ENCODE measurements at places on chromosomes 7 and 10.

GRCh38 chr7:139603896-139604295 is 80.4 kb downstream of the CLEC2L start:
- DNase-seq = no peak

DNA sequence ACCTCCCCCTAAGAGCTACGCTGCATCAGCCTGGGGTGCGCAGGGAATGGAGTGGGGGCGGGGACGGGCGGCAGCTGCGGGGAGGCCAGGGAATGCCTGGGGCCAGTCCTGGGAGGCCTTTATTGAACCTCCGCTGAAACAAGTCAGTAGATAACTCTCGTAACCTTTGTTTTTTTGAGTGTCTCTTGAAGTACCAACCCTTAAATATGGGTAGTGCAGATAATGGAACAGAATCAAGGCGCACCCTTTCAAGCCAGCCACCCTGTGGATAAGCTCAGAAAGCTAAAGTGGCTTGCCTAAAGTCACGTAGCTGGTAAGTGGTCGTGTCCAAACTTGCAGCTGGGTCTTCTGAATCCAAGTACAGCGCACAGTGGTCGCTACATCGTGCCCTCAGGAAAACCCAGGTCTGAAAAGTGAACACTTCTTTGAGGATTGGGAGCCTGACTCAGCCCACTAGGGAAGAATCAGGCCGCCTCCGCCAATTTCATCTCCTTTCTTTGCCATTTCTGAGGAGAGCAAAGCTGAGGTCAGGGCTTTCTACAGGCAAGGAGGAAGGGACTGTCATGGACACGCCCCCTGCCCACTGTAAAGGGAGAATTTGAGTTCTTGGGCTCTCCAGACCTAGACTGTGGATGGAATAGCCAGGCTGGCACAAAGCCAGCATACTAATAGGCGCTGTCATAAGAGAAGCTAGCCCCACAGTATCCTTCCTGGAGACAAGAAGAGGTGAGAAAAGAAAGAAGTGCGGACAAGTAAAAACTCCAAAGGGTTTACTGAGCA is 3.2 kb upstream of the EGR2 start:
- no peak for DNase-seq

GRCh38 chr7:116340201-116340847 is 130.0 kb downstream of the TES start:
- DNase-seq = no peak

GRCh38 chr10:88038268-88038667 is 174.8 kb downstream of the PTEN start:
- DNase-seq = peak; percentile 92

GRCh38 chr7:85600395-85600794 is 413.5 kb upstream of the SEMA3D start:
- DNase-seq = peak; percentile 13

GRCh38 chr7:83947260-83947659 is 247.3 kb downstream of the SEMA3A start:
- peak; percentile 6 for DNase-seq

DNA sequence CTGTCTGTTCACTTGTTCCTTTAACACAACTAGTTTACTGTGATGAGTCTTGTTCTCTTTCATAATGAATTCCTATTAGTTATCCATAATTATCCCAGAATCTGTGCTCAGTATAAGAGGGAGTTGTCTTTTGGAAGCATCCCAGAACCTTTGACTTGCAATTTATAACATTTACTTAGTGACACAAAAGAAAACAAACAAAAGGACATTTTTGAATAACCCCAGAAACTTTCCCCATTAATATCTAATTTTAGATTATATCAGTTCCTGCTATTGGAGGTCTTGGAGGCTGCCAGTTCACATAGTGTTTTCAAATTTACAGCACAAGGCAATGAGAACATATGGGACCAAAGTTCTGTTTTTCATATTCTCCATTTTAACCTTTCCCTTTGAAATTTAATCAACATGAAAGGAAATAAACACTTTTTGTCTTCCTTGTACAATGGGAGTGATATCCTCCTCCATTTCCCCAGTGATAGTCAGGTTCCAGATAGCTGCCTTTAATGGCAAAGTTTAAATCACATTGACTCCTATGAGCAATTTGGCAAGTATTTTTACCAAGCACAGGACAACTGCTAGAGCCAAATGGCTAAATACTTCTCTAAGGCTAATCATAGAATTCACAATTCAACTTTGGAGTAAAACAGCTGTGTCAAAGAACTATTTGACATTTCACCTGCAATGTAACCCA is 37.1 kb upstream of the GNAT3 start:
- no peak for DNase-seq

GRCh38 chr10:65566906-65567305 is 1358.9 kb upstream of the LRRTM3 start:
- no peak for DNase-seq

- peak; percentile 97 for DNase-seq
Measured at GRCh38 chr10:70331486-70332268, 47.9 kb upstream of the NPFFR1 start.

DNA sequence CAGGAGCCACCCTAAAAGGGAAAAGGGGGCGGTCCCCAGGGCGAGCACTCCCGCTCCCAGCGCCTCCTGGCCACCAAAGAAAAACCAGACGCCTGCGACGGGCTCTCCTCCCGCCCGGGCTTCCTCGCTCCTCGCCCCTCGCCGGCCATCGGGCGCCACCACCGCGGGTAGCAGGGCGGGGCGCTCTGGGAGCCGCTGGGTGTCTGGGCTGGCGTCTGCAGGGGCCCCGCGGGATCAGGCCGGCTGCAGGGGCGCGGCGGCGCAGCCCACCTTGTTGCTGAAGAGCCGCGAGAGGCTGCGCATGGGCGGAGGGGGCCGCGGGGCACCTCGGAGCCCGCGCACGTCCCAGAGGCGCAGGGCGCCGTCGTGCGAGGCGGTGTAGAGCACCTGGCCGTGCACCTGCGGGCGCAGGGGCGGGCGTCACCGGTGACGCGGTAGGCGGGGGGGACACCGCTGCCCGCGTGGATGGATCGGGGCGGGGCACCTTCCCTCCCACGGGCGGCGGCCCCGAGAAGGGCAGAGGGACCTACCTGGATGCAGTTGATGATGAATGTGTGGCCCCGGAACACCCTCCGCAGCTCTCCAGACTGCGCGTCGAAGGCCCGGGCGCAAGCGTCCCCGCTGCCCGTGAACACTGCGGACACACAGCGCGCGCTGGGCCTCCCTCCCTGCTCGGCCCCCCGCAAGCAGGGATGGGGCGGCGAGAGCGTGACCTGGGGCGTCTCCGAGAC is 28.3 kb downstream of the WDR86 start:
- DNase-seq = no peak

- no peak for DNase-seq
Measured at GRCh38 chr7:3426064-3426463, 125.0 kb downstream of the SDK1 start.

DNA sequence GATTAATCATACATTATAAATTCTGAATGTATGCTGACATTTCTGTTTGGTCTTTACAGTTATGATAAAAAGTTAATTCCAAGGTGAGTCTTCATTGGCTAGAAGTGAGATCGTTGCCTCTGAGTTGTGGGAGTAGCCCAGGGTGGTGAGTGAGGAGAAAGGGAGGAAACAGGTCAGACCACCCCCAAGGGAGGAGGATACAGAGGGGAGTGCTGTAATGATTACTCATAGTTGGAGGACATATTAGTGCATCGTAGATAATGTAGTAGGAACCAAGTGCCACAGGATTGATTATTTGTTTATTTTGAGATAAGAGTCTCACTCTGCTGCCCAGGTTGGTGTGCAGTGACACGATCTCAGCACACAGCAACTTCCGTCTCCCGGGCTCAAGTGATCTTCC is 672.2 kb downstream of the INHBA start:
- no peak for DNase-seq

GRCh38 chr7:105228555-105228954 is 160.2 kb downstream of the SRPK2 start:
- no peak for DNase-seq

DNA sequence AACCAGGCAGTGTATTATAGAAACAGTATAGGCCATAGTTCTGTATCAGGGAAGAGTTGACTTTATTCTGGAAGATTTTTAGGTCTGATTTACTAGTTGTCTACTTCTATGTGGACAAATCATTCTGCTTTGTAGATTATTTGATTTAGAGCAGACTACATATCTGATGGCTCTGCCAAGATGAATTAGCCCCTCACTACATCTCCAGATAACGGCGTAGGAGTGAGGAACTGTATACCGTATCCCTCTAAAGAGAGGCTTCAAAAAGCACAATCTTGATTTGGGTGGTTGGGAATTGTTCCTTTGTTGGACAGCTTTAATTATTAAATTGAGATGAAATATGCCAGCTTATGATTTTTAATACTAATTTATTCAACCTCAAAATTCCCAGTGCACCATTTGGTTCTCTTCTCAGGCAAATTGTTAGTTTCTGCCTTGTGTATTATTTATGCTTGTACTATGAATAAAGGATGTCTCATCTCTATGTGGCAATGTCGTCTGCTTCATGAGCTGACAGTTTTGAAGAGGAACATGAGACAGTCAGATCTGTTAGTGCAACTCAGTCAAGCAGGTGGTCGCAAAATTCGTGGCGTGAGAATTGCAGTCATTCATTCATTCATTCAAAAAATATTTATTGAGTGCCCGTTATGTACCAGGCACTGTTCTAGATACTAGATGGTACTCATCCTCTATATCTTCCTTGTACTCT is 422.8 kb downstream of the EXOC4 start:
- DNase-seq = no peak

- DNase-seq = no peak
Measured at GRCh38 chr10:131264110-131264788, 47.3 kb downstream of the TCERG1L start.

All from RPMI7951 (cell line).